M059J (cell line): ENCODE measurements at places on chromosomes 3 and 15. TPM values are rescaled to one million over a fixed set of nuclear protein-coding genes. Genes with fewer than 3 reads are reported as not detected.

DNA sequence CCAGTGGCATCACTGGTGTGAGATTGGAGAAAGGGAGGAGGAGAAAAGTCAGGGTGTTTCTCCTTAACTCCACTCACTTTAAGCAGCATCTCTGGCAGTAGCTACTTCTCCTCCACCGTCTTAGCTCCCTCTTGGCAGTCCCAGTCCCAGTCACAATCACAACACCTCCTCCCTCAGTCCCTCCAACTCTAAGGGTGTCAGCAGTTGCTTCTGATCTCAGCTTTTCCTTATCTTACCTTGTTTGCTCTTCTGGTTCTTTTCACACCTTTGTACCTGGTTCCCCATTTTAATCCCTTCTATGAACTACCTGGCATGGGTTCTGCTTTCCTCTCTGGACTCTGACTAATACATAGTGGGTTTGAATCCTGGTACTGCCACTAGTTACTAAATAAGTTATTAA, 188.3 kb upstream of the CTDSPL start:
- DNase-seq = no peak

GRCh38 chr3:156975721-156976120, 149.6 kb downstream of the LEKR1 start:
- DNase-seq = no peak

DNA sequence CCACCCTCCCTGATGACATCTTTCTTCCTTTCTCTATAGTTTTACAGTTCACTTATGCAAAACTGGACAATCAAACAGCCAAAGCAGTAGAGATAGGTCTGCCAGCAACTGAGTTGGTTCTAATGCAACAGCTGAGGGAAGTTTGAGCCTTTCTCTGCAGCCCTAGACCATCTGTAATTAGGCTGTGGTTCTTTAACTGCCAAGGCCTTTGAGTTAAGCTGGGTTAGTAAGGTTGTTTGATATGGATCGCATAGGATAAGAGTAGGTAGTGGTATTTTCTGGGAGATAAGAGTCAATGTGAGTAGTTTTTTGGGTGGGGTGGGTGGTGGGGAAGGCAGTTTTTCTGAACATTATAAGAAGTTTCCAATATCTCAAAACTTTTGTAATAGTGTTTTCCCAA, 3.0 kb downstream of the RPL39L start:
- no peak for DNase-seq

DNA sequence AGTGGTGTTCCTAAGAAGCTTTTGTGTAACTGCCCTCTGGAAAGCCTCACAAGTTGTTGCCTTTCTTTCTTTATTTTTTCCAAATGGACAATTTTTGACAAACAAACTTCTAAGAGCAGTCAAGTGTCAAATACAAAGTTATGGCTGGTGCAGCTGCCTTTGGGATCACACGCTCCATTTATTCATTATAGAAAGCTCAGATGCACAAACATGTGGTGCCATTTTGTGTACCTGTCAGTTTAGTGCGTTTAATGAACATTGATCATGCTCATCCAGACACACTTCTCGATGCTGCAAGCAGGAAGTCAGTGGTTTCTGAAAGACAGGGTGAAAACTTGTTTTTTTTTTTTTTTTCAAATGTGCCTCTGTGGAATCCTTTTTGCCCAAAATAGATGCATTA, 324.5 kb downstream of the CNTN4 start:
- no peak for DNase-seq

GRCh38 chr3:125059488-125060245, 3.9 kb upstream of the HEG1 start:
- peak; percentile 59 for DNase-seq

DNA sequence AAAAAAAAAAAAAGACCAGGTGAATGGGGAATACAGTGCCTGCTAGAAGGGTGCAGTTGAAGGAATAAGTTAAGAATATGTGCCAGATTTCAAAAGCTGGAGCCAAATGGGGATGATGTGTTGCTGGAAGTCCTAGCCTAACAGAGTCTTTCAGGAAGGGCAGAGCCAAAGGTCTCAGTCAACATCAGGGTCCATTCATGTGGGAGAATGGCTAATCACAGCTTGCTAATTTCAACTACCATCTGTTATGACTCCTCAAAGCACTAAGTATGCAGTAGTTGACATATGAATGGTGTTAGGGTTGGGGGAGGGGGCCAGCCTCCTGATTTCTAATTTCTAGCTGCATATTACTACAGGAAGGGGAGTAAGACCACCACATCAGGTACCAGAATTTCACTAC, 4.4 kb downstream of the ZBTB38 start:
- no peak for DNase-seq

- DNase-seq = peak; percentile 12
Observed at GRCh38 chr3:39541917-39542329, 74.4 kb downstream of the MOBP start.

GRCh38 chr3:188361888-188362287, 207.9 kb downstream of the LPP start:
- DNase-seq = no peak

DNA sequence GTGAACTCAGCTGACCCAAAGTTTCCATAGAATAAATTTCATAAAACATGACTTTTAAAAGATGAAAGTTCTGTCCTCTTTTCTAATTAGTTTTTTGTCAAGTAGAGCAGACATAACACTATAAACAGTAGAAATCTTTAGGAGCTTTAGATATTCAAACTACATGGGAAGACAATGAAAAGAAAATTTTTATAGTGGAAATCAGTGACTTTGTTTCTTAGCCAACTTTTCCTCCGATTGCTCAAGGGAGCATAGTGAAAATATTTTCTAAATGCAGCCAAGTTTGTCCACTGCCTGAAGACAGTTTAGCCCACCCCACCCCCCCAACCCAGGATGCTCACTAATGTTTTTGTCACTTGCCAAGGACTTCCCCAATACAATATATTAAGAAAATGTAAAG, 114.9 kb downstream of the PLD1 start:
- no peak for DNase-seq

B3GALNT1 gene
- 52.8 and 55.3 TPM in 2 replicates for total RNA-seq

IMPG2 gene
- total RNA-seq = under 0.01 TPM in 2 replicates

FOXP1 gene
- 18.1 and 19.2 TPM in 2 replicates for total RNA-seq
